ENCODE measurements at places on chromosomes 4 and X. TPM values are rescaled to one million over a fixed set of nuclear protein-coding genes. Genes with fewer than 3 reads are reported as not detected.

Gene GABRQ
- not detected for total RNA-seq

Gene RBM47
- 0.22 TPM for total RNA-seq

Gene TCEAL3
- total RNA-seq, result 8.7 TPM

- no peak for DNase-seq
These were observed 75.5 kb downstream of the ANXA10 start for GRCh38 chr4:168167714-168168284.

DNA sequence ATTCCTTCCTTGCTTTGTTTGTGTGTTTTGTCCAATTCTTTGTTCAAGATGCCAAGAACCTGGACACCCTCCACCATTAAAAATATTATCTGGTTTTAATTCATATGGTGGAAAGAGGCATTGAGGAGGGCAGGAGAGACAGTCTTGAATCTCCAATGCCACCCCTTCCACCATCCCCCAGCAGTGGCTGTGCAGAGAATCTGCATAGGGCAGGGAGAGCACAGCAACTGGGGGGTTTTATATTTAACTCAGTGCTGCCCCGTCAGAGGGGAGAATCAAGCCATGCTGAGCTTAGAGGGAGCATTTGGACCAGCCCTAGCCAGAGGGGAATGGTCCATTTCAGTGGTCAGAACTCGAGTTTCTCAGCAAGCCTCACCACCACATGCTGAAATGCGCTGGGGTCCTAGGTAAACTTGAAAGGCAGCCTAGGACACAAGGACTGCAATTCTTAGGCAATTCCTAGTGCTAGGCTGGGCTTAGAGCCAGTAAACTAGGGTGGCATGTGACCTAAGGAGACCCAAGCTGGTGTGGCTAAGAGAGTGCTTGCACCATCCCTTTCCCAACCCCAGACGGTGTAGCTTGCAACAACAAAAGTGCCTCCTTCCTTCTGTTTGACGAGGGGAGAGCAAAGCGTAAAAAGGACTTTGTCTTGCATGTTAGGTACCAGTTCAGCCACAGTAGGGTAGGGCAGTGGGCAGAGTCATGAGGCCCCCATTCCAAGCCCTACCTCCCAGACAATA is 34.2 kb downstream of the CCDC158 start:
- no peak for DNase-seq

- no peak for DNase-seq
These were observed 579.0 kb downstream of the INPP4B start for GRCh38 chr4:142267101-142267500.

- no peak for DNase-seq
These were observed 94.3 kb downstream of the CPE start for GRCh38 chr4:165472943-165473676.

DNA sequence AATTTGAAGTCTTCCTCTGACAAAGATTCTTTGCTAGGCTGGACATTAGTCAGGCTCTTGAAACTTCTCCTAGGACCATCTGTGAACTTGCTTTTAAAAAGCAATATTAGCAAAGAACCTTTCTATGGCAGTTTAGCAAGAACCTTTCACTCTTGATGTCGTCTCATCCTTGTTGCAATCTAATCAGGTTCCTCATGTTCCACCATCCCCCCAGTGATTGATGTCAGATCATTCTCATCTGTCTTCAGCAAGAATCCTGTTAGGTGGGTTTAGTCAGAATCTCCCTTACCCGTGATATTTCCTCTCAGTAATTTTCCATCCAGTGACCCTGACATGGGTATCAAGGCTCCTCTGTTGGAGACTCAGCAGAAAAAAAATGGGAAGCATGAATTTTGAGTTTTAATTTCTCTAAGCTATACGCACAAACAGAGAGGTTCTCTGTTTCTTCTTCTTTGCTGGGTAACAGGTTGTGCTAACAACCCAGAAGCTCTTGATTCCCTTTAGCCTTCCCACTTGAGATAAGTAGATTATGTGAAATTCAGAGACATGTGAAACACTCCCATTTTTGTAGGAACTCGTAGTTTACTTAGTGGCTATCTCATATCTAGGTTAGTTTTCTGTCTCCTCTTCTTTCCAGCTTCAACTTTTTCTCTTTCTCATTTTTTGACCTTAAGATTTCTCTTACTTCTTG is 507.4 kb downstream of the C4orf33 start:
- DNase-seq, result no peak

DNA sequence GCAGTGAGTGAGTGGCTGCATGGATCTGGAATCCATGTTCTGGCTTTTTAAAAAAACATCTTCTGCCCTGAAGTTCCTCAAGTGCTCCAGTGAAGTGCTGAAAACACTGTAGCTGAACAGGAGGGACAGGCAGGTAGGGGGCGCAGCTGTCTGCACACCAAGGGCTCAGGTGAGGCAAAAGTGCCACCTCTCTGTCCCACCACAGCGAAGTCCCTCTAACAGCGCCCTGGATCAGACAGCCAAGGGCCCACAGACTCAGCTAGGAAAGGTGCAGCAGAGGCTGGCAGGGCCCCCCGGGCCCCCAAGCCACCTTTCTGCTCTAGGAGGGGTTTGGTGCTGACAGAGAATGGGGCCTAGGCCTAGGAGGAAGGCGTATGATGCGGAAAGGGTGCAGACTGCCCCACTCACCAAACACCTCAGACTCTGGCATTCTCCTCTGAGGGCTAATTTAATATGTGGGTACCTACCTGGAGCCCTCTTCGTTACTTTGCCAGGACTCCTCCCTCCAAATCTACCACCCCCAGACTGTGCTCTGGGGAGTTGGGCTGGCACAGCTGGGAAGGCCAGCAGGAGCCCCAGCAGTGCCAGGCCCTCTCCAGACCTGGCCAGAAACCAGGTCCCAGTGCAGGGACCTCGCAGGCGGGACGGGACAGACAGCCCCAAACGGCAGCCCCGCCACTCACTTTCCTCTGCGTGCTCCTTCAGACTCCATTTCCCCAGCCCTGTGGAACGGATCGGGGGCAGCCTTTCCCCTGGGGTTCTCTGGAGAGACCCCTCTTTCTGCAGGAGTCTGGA is 73.7 kb downstream of the ENPP6 start:
- no peak for DNase-seq

DNA sequence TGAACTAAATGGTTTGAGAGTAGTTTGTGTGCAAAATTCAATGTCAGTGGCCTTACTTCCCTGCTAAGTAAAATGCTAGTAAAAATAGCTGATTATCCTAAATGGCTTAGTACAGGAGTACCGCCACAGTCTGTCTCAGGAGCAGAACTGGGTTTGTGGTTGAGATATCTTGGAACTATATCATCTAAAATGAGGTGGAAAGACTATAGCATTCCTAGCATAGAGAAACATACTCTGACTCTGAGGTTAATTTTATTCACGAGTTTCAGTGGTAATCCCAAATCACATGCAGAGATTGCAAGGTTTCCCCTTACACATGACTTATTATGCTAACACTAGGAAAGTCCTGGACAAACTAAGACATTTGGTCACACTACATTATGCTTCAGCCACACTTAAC is 70.4 kb downstream of the OR13H1 start:
- DNase-seq, result no peak

GRCh38 chr4:185597532-185598188 is 62.4 kb upstream of the PDLIM3 start:
- peak; percentile 50 for DNase-seq

All from activated naive CD8-positive, alpha-beta T cell treated with anti-CD3 and anti-CD28 coated beads for 36 hours (primary cell).